Stimulated activated CD8-positive, alpha-beta memory T cell treated with anti-CD3 and anti-CD28 coated beads, Interleukin-15, amount 100 ng/mL, for 24 hours (primary cell): ENCODE measurements at places on chromosomes 2 and 18.

DNA sequence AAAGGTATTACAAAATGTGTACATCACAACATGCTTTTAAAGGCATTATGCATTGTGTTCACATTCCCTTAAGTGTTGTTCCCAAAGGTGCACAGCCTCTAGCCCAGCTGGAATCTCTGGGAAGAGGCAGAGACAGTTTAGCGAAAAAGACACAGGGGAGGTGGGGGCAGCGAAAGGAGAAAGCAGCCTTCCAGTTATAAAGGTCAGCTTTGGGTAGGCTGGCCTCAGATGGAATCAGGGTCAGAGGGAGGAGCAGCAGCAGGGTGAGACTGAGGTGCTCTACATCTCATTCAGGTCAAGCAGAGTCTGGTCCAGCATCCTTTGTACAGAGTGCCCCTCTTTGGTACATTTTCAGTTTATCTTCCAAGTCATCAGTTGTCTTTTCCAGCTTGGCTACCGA, 68.6 kb downstream of the ASXL2 start:
- DNase-seq, result no peak

DNA sequence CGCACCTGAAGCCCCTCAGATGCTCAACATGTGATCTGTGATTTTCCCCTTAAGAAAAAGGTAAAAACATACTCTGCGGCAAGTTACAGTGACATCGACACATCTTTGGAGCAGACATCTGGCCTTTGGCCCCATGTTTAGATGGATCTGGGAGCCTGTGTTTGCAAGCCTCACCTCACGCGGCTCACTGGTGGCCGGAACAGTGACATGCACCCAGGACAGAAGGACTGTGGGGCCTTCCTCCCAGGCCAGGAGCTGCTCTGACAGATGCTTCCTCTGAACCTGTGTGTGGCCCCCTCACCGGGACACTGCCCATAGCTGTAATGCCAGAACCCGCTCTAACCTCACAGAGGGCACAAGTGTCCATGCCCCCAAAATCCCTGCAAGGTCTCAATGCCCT, 13.1 kb downstream of the PASK start:
- no peak for DNase-seq

DNA sequence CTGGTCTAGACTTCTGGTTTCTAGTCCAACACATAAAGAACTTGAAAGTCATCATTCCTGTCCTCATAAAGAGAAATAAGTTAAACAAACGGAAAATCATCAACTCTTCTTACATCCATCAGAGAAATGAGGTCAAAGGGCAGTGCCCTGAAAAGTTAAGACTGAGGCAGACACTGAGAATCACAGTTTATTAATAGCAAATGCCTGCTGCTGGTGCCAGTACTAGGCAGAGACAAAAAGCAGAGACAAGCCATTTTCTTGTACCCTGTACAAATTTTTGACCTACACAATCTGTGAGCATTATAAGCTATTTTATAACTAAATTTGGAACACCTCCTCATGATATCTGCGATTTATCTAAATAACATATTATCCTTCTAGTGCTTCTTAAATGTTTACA, 36.8 kb downstream of the ATF2 start:
- no peak for DNase-seq

- DNase-seq, result no peak
Observed at GRCh38 chr18:3332376-3332775, 70.4 kb downstream of the MYL12B start.

GRCh38 chr2:128196471-128196931, 105.5 kb downstream of the UGGT1 start:
- no peak for DNase-seq

GRCh38 chr2:64918220-64918886, 70.8 kb upstream of the SLC1A4 start:
- no peak for DNase-seq

GRCh38 chr2:69801745-69802290, 27.6 kb upstream of the GMCL1 start:
- DNase-seq, result no peak

GRCh38 chr2:133811409-133812125, 243.3 kb upstream of the NCKAP5 start:
- no peak for DNase-seq

GRCh38 chr2:238059505-238059904, 1.3 kb upstream of the SCLY start:
- no peak for DNase-seq

DNA sequence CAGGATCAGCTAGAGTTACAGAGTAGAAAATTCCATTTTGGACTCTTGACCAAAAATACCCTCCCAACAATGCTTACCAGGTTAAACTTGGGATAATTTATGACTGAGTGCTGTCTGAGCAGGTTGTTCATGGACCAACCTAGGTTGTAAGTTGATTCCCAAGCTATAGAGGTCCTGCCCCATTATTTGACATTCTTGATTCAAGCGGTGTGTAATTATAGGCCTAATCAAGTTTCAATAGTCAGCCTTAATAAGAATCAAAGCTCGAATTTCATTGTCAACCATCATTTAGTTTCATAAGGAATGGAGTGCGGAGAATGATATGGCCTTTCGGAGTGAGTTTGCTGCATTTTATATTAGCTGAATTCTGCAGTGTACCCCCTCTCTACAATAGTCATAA, 152.8 kb upstream of the FIGN start:
- DNase-seq, result no peak

GRCh38 chr2:143608758-143609157, 479.5 kb downstream of the ARHGAP15 start:
- DNase-seq, result no peak

DNA sequence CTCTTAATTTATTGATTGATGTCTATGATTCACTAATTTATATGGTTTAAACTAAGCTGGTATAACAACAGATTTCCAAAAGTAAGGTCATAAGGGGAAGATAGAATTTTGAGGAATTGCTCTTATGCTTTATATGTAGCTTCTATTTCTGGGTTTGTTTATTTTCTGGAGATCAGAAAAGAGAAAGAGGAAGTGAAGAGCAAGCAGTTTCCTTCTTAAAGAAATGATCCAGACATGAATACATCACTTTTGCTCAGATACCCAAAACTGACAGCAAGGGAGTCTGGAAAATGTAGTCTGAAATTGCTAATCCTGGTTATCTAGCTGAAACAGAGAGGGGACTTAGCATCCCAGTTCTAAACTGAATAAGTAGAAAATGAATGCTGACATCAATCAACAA, 912.5 kb upstream of the CRIM1 start:
- DNase-seq, result no peak

DNA sequence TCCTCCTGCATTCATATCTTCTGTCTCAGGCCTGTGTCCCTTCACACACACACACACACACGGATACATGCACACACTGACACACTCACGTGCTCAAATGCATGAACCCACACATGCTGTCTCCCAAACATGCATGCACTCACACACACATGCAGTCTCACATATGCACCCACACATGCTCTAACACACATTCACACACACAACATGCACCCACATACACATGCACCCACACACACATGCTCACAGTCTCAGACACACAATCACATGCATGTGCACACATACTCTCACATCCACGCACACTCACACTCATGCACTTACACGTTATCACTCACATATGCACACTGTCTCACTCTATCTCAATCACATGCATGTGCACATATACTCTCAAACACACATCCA, 1.9 kb upstream of the CD226 start:
- DNase-seq, result no peak

DNA sequence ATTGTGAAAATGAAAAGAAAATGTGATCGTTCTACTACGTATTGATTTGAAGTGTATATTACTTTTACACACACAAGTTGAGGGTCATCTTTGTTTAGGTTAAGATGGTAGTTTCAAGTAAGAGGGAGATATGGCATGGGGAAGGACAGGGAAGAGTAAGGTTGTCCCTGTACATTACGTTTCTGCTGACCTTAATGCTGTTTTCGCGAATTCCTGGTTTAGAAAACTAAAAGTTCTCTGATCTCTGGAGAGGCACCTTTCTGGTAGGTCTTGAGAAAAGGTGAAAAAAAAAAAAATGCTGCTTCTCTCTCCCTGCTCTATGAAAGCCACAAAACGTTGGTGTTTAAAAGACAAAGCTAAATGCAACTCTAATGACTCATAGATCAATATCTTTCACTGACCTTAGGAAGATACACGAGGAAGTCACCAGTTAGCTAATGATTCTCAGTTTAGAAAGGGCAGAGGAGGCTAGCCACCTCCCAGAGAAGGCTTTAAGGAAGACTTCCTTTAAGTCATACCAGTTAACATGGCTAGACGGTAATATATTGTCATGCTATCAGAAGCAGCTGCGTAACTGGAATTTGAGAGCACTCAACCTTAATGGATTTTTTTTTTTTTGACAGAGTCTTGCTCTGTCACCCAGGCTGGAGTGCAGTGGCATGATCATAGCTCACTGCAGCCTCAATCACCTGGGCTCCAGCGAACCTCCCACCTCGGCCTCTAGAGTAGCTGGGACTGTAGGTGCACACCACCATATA, 13.2 kb downstream of the TXNDC2 start:
- DNase-seq, result no peak

DNA sequence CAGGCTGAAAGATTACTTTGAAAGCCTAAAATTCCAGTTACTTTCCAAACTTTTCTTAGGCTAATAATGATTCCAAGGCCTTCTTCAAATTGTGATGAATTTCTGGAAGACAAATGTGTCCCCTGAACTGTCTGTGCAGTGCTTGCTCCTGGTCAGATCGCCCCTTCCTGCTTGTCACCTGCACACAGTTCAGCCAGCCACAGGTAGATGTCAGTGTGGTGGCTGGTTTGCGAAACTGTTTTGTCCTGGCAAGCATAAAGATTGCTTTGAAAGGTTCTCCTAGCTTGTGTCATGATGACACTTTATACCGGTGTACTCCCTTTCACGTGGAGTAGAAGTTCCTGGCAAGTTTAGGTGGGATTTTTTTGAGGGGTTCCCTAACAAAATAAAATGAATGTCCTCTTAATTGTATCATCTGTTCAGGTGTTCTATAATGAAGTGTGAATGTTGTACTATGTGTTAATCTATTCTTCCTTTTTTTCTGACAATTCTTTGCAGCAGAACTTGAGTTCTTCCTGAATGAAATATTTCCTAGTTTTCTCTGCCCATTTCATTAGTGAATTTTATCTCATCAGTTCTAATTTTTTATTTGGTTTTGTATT, 298.8 kb downstream of the ZNF407 start:
- no peak for DNase-seq

GRCh38 chr2:235050980-235051351, 99.1 kb downstream of the SH3BP4 start:
- DNase-seq, result no peak

GRCh38 chr2:145323512-145323911, 803.6 kb upstream of the ZEB2 start:
- DNase-seq, result no peak

- DNase-seq, result no peak
Observed at GRCh38 chr2:85250045-85250444, 77.7 kb downstream of the TGOLN2 start.

DNA sequence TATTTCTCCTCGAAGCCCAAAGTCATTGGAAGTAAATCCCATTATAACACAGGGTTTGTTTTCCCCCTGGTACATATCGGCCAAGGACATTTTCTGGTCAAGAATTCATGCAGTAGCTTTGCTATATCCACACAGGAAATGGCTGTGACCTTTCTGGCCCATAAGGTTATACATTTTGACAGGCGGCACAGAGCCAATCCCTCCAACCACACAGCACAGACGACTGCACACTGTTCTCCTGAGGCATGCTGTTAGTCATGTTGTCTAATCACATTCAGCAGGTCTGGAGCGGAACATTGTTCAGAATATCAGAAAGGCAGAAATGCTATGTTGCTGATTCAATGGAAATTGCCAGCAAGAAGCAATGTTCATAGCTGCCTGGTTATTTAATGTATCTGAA, 742.3 kb upstream of the SLC8A1 start:
- DNase-seq, result no peak

- DNase-seq, result no peak
Observed at GRCh38 chr2:78634425-78634824, 391.1 kb upstream of the REG3G start.

GRCh38 chr2:102839668-102840388, 78.0 kb downstream of the TMEM182 start:
- peak; percentile 3 for DNase-seq

DNA sequence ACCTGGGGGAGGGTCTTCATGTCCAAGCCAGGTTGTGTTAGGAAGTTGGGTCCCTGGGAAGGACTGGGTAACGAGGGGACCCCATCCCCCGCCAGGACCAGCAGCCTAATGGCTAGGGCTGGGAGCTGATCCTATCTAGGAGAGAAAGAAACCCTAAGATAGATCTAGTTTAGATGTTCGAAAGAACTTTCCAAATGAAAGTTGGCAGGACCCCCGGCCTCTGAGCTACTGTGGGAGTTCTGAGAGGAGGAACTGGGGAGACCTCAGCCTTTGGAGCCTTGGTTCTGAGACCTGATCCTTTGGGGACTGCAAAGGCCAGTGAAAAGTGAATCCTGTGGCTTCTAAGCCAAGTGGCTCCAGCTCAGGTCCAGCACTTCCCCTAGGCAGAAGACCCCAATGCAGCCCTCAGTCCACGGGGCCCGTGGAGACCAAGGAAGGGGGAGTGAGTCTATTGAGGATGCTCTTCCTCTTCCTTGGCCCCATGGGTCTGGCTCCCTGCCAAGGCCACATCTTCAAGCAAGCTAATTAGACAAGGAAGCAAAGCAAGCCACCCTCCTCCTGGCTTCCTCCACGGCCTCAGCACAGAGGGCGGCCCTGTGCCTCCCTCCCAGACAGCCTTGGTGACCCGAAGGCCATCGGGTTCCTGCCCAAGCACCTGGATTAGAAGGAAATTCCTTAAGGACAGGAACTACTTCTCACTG, 23.5 kb downstream of the CCT7 start:
- DNase-seq, result no peak

- no peak for DNase-seq
Observed at GRCh38 chr2:1985571-1985970, 241.3 kb upstream of the PXDN start.

DNA sequence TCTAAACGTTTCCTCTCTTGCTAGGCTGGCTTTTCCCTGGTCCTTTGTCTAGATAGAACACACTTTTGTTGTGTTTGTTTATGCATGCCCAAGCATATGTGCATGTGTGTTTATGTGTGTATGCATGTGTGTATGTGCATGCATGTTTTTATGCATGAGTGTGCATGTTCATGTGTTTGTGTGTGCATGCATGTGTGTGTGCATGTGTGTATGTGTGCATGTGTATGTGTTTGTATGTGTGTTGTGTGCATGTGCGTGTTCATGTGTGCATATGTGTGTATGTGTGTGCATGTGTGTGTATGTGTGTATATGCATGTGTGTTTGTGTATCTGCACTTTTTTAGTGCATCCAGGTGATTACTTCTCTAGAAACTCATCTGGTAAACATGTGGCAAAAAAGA, 558.0 kb downstream of the GALR1 start:
- no peak for DNase-seq

GRCh38 chr2:240205348-240205747, 64.9 kb upstream of the OTOS start:
- DNase-seq, result no peak

- DNase-seq, result no peak
Observed at GRCh38 chr2:229910832-229911412, 10.9 kb downstream of the TRIP12 start.

DNA sequence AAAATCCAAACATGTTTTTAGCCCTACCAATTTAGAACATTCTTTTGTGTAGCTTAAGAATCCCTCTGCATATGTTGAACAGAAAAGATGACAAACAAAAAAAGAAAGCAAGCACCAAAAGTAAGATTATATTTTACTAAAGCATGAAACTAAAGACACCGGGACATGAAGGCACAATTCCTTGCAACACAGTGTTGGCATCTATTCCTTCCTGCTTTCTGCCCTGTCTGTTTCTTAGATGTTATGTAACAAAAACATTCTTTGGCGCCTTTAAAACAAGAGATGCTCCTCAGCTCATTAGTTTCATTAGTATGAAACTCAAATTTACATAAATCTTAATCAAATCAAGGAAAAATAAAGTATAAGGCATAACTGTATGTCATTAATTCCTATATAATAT, 106.6 kb downstream of the TMEM131 start:
- no peak for DNase-seq
